Regular cardiac myocyte (primary cell): ENCODE measurements at places on chromosomes 1 and 21. TPM values are rescaled to one million over a fixed set of nuclear protein-coding genes. Genes with fewer than 3 reads are reported as not detected.

ELF3 gene
- 0.77 and 2.5 TPM in 2 replicates for total RNA-seq

C1QTNF12 gene
- 0.38 and 0.85 TPM in 2 replicates for total RNA-seq

AMY1A gene
- not detected in 2 replicates for total RNA-seq

P3R3URF gene
- not detected in 2 replicates for total RNA-seq

PBX1 gene
- 11.3 and 23.7 TPM in 2 replicates for total RNA-seq
